ENCODE measurements at places on chromosomes 5 and 9.

DNA sequence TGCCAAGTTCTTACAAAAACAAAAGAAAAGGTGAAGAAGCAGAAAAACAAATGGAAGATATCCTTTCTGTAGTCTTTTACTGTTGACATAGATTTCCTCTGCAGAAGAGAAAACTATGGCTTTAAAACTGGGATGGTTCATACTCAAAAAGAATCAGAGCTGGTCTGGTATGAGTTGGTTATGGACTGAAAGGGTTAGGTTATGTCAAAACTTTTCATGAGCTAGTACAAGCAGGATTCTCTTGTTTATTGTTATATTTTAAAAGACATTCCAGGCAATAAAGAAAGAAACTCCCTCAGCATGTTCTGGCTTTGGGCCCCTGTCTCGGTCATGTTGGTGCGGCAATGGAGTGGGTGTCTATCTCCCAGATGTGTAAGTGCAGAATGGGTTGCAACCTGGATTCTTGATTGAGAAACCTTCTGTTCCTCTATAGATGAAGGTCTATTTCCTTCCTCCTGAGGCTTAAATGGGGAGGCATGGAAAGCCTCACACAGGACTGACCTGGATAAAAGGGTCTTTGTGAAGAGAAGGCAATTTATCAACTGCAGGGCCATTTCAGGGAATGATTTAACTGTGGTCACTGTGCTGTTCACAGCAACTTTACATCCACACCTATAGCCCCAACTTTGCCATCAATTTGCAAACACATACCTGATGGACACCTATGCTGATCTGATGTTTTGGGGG lies 209.6 kb upstream of the TNC start:
- no peak for DNase-seq

GRCh38 chr9:21078702-21079101 lies 960 bp upstream of the IFNB1 start:
- no peak for DNase-seq

GRCh38 chr5:77010243-77010642 lies 20.0 kb upstream of the AGGF1 start:
- no peak for DNase-seq

DNA sequence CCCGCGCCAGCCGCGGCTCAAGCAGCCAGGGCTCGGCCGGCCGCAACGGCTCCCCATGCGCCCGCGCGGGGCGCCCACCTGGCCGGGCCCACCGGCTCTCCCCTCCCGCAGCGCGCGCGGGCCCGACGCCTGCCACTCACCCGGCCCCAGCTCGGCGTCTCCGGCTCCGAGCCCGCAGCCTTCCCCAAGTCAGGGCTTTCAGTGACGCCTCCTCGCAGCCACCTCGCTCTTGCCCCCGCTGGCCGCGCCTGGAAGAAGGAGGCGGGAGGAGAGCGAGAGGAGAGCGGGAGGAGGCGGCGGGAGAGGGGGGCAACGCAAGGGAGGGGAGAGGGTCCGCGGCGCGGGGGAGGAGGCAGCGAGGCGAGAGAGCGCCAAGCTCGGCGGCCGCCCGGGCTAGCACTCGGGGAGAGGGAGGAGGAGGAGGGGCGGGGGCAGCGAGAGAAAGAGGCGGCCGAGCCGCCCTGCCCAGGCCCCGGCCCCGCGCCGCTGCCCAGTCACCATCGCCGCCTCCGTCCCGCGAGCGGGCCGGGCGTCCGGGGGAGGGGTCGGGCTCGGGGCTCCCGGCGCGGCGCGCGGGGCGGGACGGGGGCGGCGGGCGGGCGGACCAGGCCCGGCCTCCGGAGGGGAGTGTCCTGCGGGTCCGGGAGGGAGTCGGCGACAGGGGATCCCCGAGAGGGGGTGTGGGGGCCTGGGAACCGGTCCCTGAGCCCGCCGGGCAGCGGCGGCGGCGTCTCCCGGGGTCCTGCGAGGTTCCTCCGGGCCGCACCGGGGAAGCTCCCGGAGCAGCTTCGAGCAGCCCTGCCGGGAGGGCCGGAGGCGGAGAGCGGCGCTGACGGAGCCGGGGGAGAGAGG lies at the start of gene LHFPL2:
Gene LHFPL2, minus strand, starts transcription at position 414 of the 852 bp plus-strand sequence. CDS start 138,559 bp downstream, outside the sequence.
- peak; percentile 31 for DNase-seq

DNA sequence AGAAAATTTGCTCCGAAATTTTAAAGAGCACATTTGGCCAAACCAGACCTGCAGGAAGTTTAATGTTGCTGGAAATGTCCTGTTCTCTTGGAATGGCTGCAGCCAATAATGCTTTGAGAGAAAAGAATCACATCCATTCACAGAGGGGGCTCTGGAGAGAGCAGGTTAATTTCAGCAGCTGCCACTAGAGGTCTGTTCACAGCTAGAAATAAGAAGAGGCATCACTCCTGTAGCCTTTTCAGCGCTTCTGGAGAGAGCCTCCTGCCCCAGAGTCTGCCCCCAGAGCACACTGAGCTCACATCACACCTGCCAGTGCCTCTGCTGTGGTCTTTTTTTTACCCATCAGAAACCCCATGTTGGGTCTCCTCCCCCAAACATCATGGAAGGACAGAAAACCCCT lies 124.8 kb upstream of the RAD23B start:
- no peak for DNase-seq

DNA sequence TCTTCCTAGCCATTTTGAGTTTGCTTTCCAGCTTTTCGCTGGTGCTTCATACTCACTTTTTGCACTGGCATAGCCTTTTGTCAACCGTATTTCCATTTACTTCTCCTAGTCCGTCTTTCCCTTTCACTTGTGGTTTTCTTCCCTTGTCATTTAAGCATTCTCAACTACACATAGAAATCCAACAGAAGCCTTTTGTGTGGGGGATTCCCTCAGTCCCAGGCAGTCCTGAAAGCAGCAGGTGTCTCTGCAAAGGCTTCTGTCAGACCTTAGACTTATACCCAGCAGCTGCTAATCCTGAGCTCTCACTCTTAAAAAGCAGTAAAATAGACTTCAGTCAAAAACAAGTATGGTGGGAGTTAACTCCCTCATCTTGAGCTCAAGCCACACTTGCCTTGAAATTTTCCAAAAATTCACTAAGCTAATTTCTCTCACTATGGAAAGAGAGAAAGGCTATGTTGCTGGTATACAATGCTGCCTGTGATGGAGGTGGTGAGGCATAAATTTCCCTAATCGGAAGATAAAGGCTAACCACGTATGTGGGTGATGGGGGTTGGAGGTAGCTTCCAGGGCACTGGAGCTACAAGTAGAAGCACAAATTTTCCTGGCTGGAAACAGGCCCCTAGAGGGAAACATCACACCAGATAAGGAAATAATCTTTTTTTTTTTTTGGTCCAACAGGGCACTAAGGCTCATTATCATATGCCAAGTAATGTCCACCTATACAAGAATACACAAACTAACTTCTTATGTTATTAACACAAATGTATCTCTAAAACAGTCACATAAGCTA lies 34.8 kb upstream of the IFNK start:
- no peak for DNase-seq

- DNase-seq, result no peak
Measured at GRCh38 chr5:61919920-61920319, 386.1 kb upstream of the KIF2A start.

DNA sequence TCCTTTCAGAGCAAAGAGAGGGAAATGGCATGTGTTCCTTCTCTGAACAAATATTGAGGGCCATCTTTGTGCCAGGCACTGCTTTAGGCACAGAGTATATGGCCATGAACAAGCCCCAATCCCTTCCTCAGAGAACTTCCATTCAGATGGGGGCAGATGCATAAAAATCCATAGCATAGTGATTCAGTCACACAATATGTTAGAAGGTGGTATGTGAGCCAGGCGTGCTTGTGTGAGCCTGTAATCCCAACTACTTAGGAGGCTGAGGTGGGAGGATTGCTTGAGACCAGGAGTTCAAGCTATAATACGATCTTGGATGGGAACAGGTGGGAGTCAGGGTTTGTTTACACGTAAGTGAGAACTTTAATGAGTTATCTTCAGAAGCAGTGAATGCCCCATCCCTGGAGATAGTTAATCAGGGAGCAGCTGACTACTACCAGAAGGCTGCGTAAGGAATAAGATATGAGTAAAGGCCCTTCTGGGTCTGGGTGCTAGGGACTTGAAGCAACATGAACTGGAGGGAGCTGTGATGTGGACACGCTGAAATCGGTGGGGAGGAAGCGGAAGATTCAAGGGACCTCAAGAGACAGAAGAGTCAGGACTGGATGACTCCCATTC lies 27.1 kb downstream of the NANS start:
- no peak for DNase-seq

- no peak for DNase-seq
Measured at GRCh38 chr5:42597318-42597937, 159.2 kb upstream of the CCDC152 start.

DNA sequence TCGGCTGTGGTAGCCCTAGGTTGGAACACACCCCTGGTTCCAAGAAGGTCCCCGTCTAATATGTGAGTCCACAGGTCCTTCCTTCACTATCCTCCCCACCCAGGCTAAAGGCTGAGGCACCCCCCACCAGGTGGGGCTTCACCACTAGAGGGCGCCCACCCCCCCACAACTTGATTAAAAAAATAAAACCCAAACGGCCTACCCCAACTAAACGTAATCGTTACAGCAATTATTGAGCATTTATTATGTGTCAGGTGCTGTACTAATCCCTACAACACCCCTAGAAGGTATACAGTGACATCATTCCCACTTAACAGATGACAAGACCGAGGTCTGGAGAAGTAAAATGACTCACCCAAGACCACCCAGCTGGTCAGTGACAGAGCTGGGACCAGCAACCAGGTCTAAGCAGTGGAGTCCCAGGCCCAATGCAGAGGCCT lies 65.0 kb downstream of the FGF18 start:
- no peak for DNase-seq

- no peak for DNase-seq
Measured at GRCh38 chr5:126280846-126281245, 142.4 kb upstream of the GRAMD2B start.

DNA sequence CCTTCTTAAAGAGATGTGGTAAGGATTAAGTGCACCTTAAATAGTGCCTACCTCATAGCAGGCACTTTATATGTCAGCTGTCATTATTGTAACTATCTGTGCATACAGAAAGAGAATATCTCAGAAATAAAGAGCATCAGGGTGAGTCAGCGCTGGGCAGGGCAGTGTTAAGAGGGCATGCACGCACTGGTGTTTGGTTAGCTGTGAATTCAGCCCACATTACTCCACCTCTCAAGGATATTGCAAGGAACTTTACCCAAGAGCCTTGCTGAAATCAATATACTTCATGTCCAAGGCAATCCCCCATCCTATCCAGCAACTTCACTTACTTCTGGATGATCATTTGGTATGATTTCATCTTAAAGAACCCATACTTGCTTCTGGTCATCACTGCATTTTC lies 300.9 kb downstream of the NTRK2 start:
- DNase-seq, result no peak

Data from NCI-H2107 (cell line).